Activated CD4-positive, alpha-beta T cell treated with anti-CD3 and anti-CD28 coated beads, Interleukin-2, Interleukin-4, amounts not matched to agents 100 ng/mL and 50 ng/mL, durations not matched to agents 16 hours and 8 hours (primary cell): ENCODE measurements at places on chromosomes 2 and 18.

DNA sequence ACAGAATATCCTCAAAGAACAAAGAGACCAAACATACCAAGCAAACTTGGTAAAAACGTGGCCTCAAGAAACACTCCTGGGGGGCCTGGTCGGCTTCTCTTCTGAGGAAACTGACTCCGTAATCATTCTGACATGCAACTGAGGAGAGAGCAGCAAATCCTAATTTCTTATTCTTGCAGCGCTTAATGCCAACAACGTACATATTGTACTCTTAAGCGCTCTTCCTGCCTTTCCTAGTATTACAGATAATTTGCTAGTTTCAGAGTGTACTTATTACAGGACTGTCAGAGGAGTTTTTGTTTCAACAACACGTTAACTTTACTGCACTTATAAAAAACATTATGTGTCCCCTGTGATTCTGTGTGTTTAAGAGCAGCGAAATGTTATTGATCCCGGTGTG is 64.9 kb downstream of the ZNF521 start:
- no peak for DNase-seq

DNA sequence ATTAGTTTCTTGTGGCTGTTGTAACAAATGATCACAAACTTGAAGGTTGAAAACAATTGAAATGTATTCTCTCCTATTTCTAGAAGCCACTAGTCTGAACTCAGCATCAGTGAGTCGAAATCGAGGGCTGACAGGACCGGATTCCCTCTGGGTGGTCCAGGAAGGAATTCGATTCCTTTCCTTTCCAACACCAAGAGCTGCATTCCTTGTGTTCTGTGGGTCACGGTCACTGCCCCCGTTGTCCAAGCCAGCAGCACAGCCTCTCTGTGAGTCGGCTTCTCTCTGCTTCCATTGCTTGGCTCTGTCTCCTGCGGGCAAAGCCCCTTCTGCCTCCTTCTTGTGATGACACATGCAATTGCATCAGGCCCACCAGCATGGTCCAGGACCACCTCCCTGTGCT is 67.3 kb downstream of the SMIM21 start:
- no peak for DNase-seq

DNA sequence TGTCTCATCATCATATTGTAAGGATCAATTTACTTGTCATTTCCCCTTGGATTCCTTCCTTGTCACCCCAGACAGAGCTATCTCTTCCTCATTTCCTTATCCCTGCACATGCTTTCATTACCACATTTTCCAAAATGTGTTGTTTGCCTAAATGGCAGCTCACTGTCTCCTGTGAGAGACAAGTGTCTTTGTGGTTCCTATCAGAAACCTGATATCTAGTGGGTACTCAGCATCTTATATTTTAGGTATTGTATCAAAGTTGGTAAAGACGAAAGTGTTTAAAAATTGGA is 896.0 kb upstream of the PIK3C3 start:
- DNase-seq: no peak

DNA sequence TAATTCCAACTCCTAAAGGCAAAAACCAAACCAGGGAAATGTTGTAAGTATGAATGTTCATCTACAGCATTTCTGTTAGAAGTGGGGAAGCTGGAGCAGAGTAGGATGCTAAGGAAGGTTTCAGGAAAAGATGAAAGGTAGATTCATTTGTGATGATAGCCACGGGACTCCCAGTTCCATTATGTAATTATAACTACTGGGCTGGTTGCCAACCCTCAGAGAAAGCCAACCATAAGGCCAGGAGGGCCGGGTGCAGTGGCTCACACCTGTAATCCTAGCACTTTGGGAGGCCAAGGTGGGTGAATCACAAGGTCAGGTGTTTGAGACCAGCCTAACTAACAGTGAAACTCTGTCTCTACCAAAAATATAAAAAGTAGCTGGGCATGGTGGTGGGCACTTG is 288.9 kb upstream of the ETAA1 start:
- DNase-seq: no peak

- DNase-seq: no peak
These were observed 96.0 kb downstream of the INHBB start for GRCh38 chr2:120441744-120442471.

DNA sequence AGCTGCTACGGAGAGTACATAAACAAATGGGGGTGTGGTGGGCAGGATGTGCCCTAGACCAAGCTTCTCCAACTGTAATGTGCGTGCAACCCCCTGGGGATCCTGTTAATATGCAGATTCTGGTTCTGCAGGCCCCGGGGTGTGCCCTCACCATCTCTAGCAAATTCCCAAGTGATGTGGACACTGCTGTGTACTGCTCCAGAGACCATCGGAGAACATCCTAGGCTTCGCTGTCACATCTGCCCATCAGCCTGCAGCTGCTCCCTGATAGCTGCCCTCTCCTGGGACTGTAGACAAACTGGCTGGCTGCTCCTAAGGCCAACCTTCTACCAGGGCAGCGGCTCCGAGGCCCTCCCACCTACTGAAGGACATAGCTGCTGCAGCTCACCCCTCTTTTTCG is 3.2 kb downstream of the HS1BP3 start:
- no peak for DNase-seq

DNA sequence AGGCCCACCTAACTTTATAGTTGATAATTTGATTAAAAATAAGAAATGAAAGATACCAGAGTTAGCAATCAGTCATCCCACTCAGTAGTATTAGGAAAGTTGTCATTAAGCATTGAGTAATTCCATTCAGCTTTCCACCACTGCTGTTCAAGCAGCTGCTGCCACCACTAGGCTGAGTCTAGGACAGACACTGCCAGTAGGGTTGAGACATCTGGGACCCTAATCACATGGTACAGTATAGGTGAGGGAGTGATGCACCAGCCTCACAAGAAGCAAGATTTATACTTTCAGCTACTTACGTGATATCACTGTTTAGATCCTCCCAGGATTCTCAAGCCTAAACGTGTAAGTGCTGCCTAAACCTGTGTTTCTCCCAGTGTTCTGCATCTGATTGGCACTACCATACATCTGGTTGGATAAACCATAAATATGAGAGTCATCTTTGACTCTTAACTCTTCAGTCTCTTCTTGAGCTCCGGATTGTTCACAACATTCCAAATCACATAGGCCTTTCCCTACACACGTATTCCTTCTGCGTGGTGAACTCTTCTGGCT is 3.2 kb downstream of the UBXN4 start:
- DNase-seq: peak; percentile 38

DNA sequence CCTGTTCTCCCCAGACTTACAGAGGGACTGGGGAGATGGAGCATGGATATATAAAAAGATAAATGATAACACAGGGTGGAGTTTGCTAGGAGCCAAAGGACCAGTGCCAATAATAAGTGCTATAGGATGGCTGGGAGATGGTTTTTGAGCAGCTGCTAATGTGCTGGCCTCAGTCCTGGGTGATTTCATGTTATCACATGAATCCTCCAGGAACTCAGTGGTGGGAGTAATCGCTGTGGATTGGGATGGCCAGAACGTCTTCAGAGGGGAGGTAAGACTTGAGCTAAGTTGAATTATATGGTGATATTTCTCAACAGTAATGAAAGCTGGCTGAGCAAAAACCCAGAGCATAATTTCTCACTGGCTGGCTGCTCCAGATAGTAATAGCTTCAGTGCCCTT is 441.4 kb downstream of the SLC4A3 start:
- DNase-seq: no peak

DNA sequence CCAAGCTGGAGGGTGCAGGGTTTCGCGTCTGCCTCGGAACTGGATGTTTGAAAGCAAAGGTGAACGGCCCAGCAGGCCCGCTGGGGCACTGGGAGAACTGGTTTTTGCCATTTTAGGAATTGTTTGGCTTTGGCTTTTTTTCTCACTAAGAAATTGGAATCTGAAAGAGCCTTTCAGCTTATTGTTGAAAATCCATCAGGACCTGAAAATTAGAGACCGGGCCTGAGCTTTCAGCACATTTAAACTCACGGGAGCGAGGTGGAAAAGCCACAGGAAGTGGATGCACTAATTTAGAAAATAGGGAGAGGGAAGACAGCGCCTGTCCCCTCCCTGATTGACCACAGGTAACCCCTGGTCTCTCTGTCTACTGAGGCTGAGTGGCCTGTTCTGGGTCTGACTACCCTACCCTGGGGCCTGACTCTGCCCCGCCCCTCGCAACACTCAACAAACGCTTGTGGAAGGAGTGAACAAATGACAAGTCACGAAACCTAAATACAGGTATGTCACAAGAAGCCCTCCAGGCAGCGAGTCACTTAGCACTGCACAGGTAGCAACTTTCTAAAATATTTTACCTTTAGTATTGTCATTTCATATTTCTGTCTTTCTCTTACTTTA is 100.3 kb upstream of the MBOAT2 start:
- no peak for DNase-seq

DNA sequence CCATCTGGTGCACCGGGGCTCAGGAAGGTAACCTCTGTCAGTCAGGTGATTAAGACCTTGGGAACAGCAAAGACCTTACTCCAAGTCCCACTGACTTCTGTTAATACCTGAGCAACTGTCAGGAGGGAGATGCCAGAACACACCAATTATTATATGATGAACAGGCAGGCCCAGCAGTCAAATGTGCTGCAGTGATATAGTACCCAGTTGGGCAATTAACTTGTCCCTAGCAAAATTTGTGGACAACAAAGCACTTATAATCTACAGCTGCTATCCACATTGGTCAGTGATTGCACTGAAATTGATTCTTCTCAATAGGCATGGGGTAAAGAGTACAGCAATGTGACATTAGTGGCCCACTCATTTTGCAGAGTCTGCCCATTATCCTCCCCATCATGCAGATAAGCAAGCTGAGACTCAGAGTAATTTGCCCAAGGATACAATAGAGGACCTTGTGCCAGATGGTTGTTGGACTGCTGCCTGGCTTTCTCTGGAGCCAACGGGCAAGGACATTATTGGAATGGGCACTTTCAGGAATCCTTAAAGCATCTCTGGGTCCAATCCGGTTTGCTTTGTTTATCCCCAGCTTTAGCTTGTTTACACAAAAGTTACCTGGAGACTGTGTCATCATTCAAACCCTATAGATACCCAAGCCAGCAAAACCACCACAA is 147.6 kb downstream of the CCBE1 start:
- DNase-seq: no peak

DNA sequence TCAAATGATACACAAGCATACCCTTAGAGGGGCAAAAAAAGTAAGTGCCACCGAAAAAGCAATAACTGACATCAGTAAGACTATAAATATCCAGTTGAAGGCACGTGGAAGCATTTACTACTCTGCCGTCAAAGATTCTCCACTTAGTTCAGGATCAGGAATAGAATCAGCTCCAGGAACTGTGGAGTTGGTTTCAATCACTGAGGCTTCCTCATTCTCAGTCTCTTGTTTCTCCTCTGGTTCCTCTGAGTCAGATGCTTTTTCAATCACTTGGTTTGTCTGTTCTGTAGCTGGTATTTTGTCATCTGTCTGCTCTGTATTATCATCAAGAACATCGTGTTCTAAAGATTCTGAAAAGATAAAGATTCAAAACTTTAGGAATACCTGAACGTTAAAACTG is 72.2 kb downstream of the LNPK start:
- no peak for DNase-seq

GRCh38 chr18:34342960-34343359 is 118.2 kb upstream of the NOL4 start:
- DNase-seq: no peak

GRCh38 chr2:132662732-132663131 is 7.3 kb downstream of the LYPD1 start:
- no peak for DNase-seq

DNA sequence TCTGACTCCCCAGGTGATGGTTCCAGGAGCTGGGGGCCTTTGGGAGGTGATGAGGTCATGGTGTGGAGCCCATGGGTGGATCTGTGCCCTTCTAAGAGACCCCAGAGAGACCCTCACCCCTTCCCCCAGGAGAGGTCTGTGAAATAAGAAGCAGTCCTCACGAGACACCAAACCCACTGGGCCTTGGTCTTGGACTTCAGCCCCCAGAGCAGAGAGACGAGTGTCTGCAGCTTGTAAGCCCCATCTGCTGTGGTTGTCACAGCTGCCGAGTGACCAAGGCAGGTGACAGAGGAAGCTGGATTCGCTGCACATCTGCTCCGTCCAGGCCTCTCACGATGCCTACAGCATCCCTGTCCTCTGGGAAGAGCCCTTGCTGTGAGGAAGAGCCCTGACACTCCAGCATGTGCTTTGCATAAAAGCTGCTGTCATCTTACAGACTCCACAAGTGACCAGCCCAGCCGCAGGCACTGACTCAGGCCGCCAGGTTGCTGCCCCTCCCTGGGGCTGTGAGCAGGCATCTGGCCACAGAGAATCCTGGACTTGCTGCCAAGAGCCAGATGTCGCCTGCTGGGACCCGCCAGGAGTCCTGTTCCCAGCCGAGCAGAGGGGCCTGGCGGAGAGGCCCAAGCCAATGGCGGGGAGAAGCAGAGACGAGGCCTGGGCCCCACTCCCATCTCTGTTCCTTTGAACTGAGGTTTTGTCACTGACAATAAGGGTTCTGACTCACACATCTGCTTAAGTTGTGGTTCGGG is 150.8 kb downstream of the PXDN start:
- DNase-seq: no peak

GRCh38 chr2:227415538-227416424 is 28.0 kb upstream of the SCYGR1 start:
- peak; percentile 34 for DNase-seq

DNA sequence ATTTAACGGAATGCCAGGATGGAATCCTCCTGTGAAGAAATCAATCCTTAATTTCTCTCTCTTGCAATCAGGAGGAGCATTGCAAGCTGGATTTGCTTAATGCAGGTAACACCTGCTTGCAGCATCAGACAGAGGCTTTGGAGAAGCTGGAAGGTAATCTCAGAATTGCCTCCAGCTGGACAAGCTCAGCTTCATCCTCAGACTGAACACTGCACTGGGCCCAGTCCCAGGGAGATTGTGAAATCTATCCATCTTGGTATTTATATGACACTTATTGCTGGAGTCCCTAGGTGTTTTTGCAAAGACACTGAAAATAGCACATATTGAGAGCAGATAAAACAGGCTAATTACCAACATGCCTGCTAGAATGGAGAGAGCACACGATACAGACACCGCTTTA is 179.4 kb upstream of the SESTD1 start:
- no peak for DNase-seq

GRCh38 chr18:8301427-8302172 is 307.6 kb upstream of the RAB12 start:
- no peak for DNase-seq

- no peak for DNase-seq
These were observed 247.1 kb upstream of the NT5C1B start for GRCh38 chr2:18836436-18836835.

DNA sequence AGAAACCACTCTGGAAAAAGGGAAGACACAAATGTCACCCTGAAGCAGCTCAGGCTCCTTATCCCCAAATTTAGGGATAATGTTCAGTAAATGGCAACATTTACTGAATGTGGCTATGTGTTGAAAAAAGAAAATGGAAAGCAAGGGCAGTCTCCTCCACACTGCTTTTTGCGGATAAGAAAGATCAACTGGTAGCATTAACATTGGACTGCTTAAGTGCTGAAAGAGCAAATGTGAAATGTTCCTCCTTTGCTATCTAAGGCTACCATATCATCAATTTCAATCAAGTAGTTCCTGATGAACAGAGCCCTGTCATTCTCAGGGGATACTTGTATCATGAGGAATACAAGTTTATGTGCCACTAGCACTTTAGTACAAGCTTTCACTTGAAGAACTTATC is 12.5 kb downstream of the FBXO11 start:
- no peak for DNase-seq
